ENCODE measurements at places on chromosomes 7 and 10.
A peak's percentile ranks its signal among the peaks of the same experiment; 100 is the strongest.

DNA sequence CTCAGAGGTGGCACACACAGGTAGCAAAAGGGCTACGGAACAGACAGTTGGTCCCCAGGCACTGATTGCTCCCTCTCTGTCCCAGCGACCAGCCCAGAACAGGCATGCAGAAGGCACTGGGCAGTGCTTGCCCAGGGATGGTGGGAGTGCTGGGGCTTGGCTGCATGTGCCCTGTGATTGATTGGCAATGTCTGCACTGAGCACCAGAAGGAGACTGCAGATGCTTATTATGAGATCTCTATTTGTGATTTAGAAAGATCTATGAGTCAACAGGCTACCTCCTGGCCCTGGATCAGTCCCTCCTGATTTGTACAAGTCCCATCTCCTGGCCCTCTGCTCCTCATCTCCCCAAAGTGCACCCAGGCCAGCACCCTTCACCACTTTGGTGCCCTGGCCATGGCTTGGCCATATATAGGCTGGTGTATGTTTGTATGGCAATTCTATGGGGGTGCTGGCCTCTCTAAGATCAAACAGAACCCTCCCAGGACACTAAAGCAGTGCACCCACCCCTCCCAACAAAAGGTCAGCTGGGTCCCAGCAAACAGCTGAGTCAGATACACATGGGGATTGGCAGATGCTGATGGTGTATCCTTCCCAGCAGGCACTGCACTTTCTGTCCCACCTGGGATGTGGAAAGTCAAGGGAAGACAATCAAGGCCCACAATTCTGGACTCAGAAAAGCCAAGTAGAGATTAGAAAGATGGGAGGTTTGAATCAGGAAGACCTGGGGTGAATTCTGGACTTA lies 30.9 kb downstream of the CAMK2B start:
- DNase-seq = no peak

- peak; percentile 56 for DNase-seq
Measured at GRCh38 chr10:45581216-45581549, 91.4 kb downstream of the ZFAND4 start.

GRCh38 chr7:33674804-33675411 lies 230.4 kb upstream of the BMPER start:
- DNase-seq = no peak

DNA sequence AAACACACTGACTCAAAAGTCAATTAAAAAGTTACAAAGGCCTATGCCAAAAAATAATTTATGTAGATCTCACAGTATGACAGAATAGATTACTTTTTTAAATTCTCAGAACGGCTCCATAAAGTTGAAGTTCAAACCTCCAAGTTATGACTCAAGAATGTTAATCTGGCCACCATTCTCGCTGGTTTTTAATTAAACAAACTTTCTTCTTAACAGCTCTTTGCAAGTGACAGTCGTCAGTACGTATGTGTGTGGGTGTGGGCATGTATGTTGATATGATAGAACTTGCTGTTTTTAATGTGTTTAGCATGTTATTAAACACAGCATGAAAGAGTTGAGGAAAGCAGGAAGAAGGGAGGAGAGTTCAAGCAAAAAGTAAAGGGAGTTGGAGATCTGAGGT lies 18.5 kb downstream of the PRKCQ start:
- DNase-seq = no peak

GRCh38 chr7:111232249-111233084 lies 141.5 kb downstream of the LRRN3 start:
- DNase-seq = peak; percentile 42

GRCh38 chr10:33975481-33975880 lies 641.0 kb upstream of the NRP1 start:
- DNase-seq = no peak

DNA sequence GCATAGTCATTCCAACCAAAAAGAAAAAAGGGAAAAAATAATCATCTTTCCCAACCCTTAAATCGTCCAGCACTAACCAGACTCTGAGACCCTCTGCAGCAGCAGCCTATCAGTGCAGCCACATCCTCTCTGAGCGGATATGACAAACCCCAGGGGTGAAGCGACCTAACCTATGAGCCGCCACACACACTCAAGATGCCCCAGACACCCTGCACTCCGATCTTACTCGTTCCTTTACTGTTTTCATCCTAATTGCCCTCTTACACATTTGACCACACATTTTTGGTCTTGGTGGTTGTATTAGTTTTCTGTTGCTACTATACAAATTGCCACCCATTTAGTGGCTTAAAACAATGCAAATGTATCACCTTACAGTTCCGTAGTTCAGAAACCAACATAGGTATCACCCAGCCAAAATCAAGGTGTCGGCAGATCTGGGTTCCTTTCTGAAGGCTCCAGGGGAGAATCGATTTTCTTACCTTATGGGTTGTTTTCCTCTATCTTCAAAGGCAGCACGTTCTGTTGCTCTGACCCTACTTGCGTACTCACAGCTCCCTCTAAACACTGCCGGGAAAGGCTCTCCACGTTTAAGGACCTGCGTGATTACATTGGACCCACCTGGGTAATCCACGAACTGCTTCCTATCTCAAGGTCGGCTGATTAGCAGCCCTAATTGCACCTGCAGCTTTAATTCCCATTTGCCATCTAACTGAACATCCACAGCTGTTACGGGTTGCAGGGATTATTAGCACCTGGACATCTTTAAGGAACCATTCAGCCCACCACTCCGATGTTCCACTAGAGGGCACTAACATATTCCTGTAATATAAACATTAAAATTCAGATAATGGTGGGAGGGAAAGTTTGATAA lies 37.3 kb upstream of the PRSS1 start:
- DNase-seq = peak; percentile 71

Data from hematopoietic multipotent progenitor cell treated with erythropoietin and hydrocortisone succinate and interleukin-3 and kit ligand, for 4 days (in vitro differentiated cells).